HT-29 (cell line): ENCODE measurements at places on chromosomes 13 and 19. TPM values are rescaled to one million over a fixed set of nuclear protein-coding genes. Genes with fewer than 3 reads are reported as not detected.

Gene SPC24
- total RNA-seq: 98.0 and 106 TPM in 2 replicates

GRCh38 chr19:33219261-33219815 lies 6.3 kb downstream of the SLC7A10 start:
- DNase-seq: no peak

DNA sequence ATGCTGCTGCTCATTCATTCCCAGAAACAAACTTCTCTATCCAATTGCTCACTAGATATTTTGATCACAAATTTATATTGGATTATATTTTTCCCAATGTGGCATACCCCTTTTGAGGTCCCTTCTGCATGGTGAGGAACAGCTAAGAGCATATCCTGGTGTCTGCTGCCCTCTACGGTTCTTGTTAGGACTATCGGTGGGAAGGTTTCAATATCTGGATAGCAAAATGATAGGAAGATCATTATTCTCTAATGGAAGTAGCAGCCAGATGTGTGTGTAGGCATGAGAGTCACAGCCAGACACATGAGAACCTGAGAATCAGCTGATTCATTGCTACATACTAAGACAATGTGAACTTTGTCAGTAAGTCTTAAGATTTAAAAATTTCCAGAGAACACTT lies 1422.4 kb upstream of the MIR17HG start:
- DNase-seq: peak; percentile 54

Gene FCHO1
- total RNA-seq: 0.42 and 1.2 TPM in 2 replicates

DNA sequence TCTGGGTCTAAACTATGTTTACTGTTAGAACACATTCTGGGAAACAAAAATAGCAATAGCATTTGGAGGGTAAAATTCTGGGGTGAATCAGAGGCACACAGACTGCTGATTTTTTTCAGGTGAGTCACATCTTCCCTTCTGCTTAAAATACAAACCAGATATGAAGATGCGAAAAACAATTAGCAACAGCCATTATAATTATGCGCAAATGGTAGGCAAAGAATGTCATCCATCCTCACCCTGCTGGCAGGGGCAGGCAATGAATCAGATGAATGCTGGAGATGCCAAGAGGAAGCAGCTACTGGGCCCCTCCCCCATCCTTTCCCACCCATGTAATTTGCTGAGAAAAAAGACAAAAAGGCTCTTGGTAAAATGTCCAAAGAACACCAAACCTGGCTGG lies 282.9 kb downstream of the KLF5 start:
- no peak for DNase-seq

DNA sequence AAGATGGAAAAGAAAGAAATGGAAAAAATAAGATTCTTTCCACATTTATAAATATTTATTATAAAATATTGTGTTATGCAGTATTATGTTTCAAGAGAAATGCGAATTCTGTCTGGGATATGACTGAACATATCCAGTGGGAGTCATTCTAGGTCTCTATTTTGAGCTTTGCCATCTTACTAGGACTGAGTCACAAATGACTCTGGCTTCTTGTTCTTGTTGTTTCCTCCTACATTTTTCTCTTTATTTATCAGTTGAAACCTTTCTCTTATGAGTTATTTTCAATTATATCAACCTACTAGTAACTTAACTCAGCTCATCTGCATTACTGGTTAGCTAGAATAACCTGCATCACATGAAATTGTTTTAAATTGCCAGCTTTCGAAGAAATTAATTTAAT lies 1247.3 kb downstream of the SLITRK1 start:
- no peak for DNase-seq

DNA sequence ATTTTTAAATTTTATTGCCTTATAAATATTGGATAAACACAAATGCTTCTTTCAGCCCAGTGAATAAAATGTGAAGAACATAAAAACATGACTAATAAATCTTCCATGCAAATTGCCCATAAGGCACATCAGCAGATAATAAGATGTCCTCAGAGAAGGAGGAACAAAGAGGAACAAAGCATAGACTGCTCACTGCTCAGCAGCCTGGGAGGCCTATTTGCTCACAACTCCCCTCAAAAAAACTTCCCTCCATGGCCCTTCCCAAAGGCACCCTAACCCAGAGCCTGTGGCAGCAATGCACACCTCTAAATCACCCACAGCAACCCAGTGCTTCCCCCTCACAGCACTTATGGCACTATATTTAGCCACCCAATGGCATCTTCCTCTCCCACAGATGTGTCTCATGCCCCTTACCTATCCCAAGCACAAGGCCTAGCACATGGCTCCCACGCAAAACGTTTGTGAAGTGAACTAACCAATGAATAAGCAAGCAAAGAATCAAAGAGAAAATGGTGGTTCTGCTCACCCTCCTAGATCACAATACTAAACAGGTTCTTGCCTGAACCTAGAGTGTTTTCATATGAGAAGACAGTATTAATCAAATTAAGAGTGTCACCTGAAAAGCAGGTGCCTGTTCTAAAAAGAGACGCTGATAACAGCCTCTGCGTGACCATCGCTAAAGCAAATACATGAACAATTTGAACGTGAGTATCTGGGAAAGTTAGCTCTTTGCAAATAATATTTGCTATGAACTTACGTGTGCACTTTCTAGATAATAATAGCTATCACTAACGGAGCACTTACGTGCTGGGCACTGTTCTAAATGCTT lies 96.9 kb downstream of the TBC1D4 start:
- DNase-seq: no peak
